ENCODE measurements at places on chromosomes 2 and 18.

GRCh38 chr18:54284535-54284934 lies 15.2 kb downstream of the POLI start:
- no peak for DNase-seq

- DNase-seq, result no peak
Measured at GRCh38 chr18:2173486-2173885, 397.8 kb downstream of the METTL4 start.

DNA sequence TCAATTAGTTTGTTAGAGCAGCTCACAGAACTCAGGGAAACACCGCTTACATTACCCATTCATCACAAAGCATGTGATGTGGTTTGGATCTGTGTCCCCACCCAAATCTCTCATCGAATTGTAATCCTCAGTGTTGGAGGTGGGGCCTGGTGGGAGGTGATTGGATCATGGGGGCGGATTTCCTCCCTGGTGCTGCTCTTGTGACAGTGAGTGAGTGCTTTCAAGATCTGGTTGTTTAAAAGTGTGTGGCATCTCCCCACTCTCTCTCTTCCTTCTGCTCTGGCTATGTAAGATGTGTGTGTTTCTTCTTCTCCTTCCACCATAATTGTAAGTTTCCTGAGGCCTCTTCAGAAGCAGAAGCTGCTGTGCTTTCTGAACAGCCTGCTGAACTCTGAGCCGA lies 63.5 kb upstream of the AGPS start:
- no peak for DNase-seq

- no peak for DNase-seq
Measured at GRCh38 chr2:238169048-238169707, 10.4 kb downstream of the ERFE start.

Measured in stimulated activated CD8-positive, alpha-beta memory T cell treated with anti-CD3 and anti-CD28 coated beads, Interleukin-2, amount 100 ng/mL, for 1 hour (primary cell).